ENCODE measurements at places on chromosomes 7 and 10. TPM values are rescaled to one million over a fixed set of nuclear protein-coding genes. Genes with fewer than 3 reads are reported as not detected.

The PTN gene
- not detected for total RNA-seq

GRCh38 chr7:151736403-151736909 lies 140.5 kb downstream of the PRKAG2 start:
- peak; percentile 92 for DNase-seq

GRCh38 chr7:45708046-45708950 lies 134.1 kb downstream of the ADCY1 start:
- no peak for DNase-seq

GRCh38 chr10:52653263-52653909 lies 119.2 kb downstream of the MBL2 start:
- no peak for DNase-seq

GRCh38 chr10:70693619-70694335 lies 21.5 kb downstream of the ADAMTS14 start:
- DNase-seq, result no peak

DNA sequence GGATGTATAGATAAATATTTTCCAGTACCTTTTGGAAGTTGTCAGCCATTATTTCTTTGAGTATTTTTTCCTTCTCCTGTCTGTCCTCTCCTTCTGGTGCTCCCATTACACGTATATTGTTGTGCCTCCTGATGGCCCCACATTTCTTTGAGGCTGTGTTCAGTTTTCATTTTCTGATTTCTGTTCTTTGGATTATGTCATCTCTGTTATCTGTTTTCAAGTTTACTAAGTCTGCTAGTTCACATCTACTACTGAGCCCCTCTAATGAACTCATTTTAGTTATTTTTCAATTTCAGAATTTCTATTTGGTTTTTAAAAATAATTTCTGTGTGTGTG lies 16.3 kb downstream of the RBM33 start:
- DNase-seq, result no peak

The CDNF gene
- 0.40 TPM for total RNA-seq

DNA sequence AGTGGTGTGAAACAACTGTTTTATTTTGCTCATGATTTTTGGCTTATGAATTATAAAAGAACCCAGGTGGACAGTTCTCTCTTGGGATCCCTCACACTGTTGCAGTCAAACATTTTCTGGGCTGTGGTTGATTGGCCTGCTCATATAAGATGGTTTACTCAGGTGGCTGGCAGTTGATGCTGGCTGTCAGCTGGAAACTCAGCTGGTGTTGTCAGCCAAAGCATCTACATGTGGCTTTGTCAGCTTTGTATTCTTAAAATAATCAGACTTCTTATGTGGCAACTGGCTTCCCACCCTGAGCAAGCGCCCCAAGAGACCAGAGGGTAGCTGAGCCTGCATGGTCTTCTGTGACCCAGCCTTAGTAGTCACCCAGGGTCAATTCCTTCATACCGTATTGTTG lies 534.7 kb downstream of the NRG3 start:
- DNase-seq, result no peak

DNA sequence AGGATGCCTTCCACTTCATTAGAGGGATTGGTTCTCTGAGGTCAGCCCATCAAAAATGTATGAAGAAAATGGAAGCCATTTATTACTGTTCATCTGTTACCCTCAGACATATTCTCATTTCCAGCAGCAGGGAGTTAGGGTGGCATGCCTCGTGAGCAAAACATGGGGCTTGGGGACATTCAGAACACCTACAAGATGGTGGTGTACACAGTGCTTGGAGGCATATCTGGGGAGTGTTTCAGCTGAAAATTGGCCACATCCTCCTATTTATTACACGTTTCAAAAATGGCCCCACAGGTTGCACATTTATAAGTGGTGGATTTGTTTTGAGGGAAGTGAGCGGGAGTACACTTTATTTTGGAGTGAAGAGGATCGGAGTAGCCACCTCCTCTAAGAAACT lies 93.4 kb downstream of the SPAG6 start:
- no peak for DNase-seq

- DNase-seq, result no peak
These were observed 298.2 kb downstream of the CCSER2 start for GRCh38 chr10:84626397-84627087.

DNA sequence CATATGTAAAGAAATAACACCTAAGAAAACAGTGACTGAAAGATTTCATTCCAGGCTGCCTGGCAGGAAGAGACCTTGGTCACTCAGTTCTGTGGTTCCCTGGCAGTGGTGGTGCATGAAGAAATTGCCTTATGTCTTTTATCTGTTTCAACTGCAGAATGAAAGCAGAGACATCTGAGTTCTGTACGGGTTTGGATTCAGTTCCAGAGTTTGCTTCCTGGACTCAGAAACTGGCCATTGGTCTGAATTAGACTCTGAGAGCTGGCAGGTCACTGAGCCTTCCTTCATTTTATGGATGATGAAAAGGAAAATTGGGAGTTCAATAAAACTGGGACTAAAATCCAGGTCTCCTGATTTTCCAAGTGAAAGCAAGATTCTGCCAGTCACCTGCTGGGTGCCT lies 428.9 kb upstream of the AUTS2 start:
- DNase-seq, result no peak

The ACSL5 gene
- 56.2 TPM for total RNA-seq

DNA sequence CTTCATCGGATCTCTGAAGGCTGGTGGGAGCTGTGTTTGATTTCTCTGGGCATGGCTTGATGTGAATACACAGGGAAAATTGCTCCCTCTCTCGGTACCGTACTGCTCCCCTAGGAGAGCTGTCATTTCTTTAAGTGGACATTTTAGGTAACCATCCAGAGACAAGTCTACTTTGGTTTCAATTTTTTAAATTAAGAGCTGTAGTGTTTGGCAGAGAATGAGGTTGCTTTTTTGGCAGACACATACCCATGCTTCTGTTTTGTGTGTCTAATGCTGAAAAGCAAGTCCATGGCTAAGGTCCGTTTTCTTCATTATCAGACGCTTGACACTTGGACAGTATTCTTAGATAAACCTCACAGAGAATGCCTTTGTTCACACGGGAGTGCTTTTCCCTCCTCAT lies 61.3 kb upstream of the TRIL start:
- no peak for DNase-seq

- peak; percentile 49 for DNase-seq
These were observed 103.1 kb upstream of the APBB1IP start for GRCh38 chr10:26334932-26335573.

DNA sequence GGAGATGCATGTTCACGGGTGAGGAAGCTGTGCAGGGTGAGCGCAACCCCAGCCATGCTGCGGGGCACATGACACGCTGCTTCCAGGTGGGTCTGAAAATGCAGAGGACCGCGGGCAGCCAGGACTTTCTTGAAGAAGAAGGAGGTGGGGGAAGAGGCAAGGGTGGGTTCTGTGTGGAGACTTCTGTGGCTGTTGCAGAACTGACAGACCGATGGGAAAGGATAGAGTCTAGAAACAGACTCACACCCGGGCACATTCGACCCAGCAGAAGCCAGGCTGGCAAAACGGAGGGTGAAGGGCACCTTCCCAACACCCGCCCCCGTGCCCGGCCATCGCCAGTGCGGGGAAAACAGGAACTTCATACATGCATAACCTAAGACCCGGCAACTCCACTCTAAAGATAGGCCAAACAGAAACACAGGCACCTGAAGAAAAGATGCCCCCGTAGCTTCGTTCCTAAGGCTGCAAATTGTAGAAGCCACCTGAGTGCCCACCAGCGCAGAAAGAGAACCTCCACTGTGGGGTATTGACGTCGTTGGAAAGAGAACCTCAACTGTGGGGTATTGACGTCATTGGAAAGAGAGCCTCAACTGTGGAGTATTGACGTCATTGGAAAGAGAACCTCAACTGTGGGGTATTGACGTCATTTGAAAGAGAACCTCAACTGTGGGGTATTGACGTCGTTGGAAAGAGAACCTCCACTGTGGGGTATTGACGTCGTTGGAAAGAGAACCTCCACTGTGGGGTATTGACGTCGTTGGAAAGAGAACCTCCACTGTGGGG lies 4.8 kb upstream of the KNDC1 start:
- DNase-seq, result no peak

The GNGT1 gene
- total RNA-seq, result not detected

DNA sequence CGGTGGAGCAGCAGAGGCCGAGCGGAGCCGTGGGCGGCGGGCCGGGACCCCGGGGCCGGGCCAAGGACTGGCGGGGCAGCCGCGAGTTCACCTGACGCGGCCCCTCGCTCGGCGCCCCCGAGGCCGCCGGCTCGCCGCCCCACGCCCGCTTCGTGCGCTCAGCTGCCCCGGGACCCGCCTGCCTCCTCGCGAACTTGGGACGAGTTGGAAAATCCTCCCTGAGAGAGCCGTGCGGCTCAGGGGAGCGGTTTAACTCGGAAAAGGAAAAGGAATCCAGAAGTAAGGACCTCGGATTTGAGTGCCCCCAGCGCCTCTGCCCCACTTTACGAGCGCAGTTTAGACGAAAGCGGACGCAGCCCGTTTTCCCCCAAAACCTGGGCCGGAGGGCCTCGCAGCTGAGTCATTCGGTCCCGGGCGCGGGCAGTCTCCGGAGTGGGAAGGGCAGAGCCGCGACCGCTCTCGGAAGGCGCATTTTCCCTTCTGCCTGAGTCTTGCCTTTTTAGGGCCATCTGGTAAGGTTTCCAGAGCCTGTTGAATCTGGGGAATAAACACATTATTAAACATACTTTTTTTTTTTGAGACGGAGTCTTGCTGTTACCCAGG lies 744 bp downstream of the CREM start:
- DNase-seq, result peak; percentile 70

- DNase-seq, result no peak
These were observed 131.7 kb downstream of the TEX36 start for GRCh38 chr10:125551247-125551646.

DNA sequence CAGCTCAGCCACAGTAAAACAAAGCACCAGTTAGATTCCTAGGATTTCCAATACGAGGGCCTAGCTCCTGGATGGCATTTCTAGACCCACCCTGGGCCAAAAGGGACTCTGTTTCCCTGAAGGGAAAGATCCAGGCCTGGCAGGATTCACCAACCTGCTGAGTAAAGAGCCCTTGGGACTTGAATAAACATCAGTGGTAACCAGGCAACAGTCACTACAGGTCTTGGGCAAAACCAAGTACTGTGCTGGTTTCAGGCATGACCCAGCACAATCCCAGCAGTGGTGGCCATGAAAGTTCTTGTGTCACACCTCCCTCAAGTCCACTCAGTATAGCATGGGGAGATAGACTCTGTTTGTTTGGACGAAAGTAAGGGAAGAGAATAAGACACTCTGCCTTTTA lies 31.0 kb upstream of the STARD3NL start:
- DNase-seq, result no peak

The HOXA10 gene
- under 0.01 TPM for total RNA-seq

GRCh38 chr10:6200440-6200733 lies 2.3 kb upstream of the PFKFB3 start:
- DNase-seq, result no peak

DNA sequence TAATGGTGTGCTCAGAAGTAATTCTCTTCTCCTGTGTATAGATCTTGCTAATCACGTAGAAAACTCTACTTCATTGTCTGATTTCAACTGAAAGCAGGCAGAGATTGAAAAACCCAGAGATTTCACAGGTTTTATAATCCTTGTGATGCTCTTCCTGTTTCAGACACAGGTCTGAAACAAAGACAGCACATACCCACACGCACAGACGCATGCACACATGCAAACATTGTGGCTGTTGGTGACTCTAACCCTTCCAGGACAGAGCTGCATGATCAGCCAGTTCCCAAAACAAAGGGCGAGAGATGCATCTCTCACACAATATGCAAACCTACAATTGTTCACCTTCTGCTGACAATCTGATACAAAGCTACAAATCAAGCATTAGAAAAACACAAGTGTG lies 11.1 kb upstream of the TFEC start:
- no peak for DNase-seq

The TMEM176B gene
- total RNA-seq, result not detected

The HPSE2 gene
- total RNA-seq, result not detected

The LBX1 gene
- not detected for total RNA-seq

DNA sequence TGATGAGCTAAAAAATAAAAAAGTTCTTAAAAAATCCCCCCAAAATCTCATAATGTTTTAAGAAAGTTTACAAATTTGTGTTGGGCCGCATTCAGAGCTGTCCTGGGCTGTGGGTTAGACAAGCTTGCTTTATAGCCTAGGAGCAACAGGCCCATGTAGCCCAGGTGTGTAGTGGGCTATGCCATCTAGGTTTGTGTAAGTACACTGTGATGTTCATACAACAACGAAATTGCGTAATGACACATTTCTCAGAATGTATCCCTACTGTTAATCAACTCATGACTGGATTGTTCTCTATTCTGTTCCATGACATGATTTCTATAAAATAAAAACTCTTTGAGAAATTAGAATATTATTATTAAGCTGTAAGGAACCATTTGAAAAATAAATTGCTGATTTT lies 13.0 kb downstream of the MIOS start:
- DNase-seq, result no peak

The SPDYE9 gene
- total RNA-seq, result not detected

DNA sequence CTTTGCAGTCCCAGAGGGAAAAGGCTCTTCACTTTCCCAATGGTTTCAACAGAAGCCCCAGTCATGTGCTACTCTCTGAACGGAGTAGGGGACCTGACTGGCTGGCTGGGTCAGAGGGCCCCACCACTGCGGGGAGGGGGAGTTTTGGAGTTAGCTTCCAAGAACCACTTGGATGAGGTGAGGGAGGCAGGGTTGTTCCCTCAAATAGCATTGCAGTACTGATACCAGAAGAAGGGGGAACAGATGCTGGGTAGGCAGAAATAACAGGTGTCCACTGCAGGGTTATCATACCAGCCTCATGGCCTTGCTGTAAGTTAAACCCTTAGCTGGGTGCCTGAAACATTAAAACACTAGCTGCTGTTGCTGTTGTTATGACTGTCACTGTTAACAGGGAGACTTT lies 131.3 kb downstream of the UBE2H start:
- no peak for DNase-seq

- DNase-seq, result peak; percentile 49
These were observed 140.7 kb downstream of the GRK5 start for GRCh38 chr10:119348106-119348505.

DNA sequence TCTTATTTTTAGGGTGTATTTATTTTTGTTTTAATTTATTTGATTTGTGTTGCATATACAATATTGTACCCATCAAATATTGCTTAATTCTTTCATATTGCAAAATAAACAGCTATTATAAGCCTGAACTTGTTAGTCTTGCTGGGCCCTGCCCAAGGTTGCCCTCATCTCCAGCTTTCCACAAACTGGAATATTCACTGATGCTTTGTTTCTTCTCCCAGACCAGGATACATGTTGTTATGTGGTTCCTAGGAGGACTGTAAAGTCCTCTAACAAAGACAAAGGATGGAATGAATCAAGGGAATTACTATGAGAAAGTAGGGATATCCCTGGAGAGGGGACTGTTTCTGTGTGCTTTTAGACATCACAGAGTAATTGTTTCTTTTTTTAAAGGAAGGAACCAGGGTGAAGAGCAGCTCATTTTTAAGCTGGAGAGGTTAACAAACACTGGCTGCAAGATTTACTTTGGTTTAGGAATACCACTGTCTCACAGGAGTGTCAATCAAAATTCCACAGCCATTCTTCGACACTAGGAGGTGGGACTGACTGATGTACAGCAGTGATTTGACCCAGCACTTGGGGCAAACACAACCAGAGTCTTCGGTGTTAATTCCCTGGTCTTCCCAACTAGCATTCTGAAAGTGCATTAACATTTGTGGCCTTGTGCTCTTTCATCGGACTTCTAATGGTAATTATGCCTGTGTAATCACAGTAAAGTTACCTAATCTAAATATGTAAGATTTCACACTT lies 14.8 kb upstream of the CD36 start:
- no peak for DNase-seq

The ITGA8 gene
- total RNA-seq, result 1.5 TPM

Data from lung microvascular endothelial cell (primary cell).